Mesothelial cell of epicardium (in vitro differentiated cells): ENCODE measurements at places on chromosomes 16 and 17. TPM values are rescaled to one million over a fixed set of nuclear protein-coding genes. Genes with fewer than 3 reads are reported as not detected.

Gene GAS2L2
- 0.09 to 0.20 TPM (median 0.11 TPM) in 3 replicates for total RNA-seq

- H3K4me3 ChIP-seq = no peak overlapping the region
- no peaks in the 10 kb centered on the region for H3K36me3 ChIP-seq
- peaks cover 3% of the 10 kb centered on the region for H3K27me3 ChIP-seq
- H3K4me1 ChIP-seq = peaks cover 17% of the 10 kb centered on the region
- DNase-seq = no peak
These were observed 10.8 kb upstream of the DRG2 start for GRCh38 chr17:18076936-18077335.

DNA sequence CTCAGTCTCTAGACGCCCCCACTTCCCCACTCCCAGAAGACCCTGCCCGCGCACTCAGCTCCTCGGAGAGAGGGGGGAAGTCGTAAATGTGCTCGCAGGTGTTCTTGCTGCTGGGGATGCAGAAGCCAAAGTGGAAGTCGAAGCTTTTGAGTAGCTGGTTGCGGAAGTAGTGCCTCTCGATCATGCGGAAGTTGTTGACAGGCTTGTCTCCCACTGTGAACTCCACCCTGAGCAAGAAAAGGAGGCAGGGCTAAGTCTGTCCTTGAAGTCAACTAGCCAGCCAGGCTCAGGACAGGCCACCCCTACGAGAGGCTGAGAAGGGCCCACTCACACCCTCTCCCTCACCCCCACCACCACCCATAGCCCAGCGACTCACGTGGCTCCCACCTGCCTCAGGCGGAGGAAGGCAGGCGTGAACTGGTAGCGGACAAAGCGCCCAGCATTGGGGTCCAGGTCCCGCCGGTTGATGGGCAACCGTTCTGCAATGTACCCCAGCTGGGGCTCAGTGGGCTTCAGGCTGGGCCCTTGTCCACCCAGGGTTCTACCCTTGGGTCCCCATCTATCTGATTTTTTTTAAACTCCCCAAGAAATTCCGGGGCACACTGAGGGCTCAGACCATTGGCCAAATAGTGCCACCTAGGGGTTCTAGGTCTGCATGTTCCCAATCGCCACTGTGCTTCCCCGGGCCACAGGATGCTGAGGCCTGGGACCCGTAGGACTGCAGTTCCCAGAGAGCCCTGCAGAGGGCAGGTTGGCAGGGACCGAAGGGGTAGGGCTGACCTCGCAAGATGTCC, 4.6 kb downstream of the UNC119 start:
- H3K4me3 ChIP-seq = no peak overlapping the region
- no peak overlapping the region for H3K27ac ChIP-seq
- peaks cover 26% of the 10 kb centered on the region for H3K4me1 ChIP-seq
- H3K36me3 ChIP-seq = peaks cover 2% of the 10 kb centered on the region
- DNase-seq = peak; percentile 47

DNA sequence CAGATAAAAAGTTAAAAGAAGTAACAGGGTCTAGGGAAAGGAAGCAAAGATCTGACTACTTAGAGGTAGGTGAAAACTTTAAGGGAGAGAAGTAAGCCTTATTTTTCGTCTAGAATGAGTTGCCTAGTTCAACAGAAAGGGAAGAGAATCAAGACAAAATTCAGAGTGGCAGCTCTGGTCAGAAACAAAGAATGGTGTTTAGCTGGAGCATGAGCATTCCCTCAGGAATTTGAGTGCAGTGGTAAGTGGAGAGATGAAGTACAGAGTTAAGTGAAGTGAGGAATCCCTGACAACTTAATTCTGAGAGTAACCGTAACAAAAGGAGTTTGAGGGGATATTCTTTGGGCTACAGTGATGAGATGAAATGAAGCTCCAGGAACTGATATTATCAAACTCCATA, 11.5 kb downstream of the SMG6 start:
- DNase-seq = no peak
- no peaks in the 10 kb centered on the region for H3K4me1 ChIP-seq
- H3K4me3 ChIP-seq = no peak overlapping the region
- H3K27me3 ChIP-seq = no peaks in the 10 kb centered on the region

DNA sequence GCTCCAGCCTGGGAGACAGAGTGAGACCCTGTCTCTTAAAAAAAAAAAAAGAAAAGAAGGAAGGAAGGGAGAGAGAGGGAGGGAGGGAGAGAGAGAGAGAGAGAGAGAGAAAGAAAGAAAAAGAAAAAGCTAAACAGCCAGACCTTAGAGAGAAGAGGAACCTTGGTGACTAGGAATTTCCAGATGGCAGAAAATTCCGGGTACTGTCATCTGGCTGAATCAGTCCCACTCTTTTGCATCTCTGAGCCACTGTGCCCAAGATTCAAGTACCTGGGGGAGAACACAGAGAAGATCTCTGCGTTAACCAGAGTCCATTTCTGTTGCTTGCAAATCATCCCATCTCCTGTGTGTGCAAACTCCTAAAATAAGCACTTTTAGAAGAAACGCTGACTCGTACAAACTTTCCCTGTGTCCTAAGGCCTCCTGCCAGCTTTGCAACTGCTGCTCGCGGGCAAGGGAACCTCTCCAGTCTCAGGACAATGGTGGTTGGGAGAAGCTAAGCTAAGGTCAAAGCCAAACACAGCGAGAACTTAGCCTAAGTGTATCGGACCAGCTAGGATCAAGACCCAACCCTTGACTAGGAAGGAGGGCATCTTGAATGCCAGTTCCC, 18.0 kb downstream of the BMERB1 start:
- peaks cover 28% of the 10 kb centered on the region for H3K27me3 ChIP-seq
- H3K36me3 ChIP-seq = no peaks in the 10 kb centered on the region
- DNase-seq = no peak
- H3K4me3 ChIP-seq = no peak overlapping the region
- H3K27ac ChIP-seq = no peak overlapping the region
- no peaks in the 10 kb centered on the region for H3K4me1 ChIP-seq

Gene PLA2G10
- total RNA-seq = not detected in 3 replicates

DNA sequence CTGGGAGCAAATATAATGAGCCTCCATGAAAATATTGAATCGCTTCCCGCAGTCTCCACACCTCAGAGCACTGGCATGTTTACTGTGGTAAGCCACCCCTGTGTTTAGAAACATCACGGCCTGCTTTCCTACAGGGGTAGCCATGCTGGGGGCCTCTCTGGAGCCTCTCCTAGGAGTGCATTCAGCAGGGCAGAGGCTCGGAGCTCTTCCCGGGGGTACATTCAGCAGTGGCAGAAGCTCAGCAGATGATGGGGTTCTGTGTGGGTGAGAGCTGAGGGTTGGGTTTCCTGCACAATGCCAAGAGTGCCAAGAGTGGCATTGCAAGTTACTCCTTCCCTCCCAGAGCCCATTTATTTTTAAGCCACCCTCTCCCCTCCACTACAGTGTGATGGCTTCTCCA, 386.6 kb downstream of the SEC14L1 start:
- H3K27ac ChIP-seq = no peak overlapping the region
- no peak overlapping the region for H3K4me3 ChIP-seq
- no peaks in the 10 kb centered on the region for H3K36me3 ChIP-seq
- peaks cover 59% of the 10 kb centered on the region for H3K27me3 ChIP-seq
- peaks cover 4% of the 10 kb centered on the region for H3K4me1 ChIP-seq

Gene RPA1
- 91.2 to 98.0 TPM (median 94.2 TPM) in 3 replicates for total RNA-seq

DNA sequence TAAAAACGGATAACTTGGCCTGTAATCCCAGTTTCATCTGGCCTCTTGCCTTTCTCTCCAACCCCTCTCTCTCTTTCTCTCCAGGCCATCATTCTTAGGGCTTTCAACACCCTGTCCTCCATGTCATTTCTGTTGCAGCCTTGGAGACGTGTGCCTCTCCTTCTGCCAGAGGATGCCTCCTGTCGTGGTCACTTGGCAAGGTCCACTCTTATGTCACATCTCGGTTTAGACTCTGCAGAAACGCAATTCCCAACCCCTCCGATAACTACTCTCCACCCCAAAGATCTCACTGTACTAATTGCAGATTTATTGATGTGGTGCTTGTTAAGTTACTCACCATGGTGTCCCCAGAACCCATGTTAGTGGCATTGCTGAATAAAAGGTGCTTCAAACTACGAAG, 787.3 kb upstream of the RBFOX1 start:
- no peaks in the 10 kb centered on the region for H3K4me1 ChIP-seq
- peaks cover 8% of the 10 kb centered on the region for H3K27me3 ChIP-seq
- no peak overlapping the region for H3K27ac ChIP-seq
- H3K36me3 ChIP-seq = no peaks in the 10 kb centered on the region

GRCh38 chr16:20830372-20830771, 24.0 kb downstream of the REXO5 start:
- DNase-seq = no peak
- no peaks in the 10 kb centered on the region for H3K4me1 ChIP-seq
- H3K27ac ChIP-seq = no peak overlapping the region
- H3K36me3 ChIP-seq = peaks cover 21% of the 10 kb centered on the region
- no peak overlapping the region for H3K4me3 ChIP-seq

Gene PRAC2
- 7.3 to 8.5 TPM (median 7.9 TPM) in 3 replicates for total RNA-seq

GRCh38 chr16:65032387-65032786, 89.5 kb downstream of the CDH11 start:
- peaks cover 29% of the 10 kb centered on the region for H3K4me1 ChIP-seq
- H3K36me3 ChIP-seq = no peaks in the 10 kb centered on the region
- DNase-seq = no peak

Gene PKD1
- total RNA-seq = 173 to 183 TPM (median 175 TPM) in 3 replicates

Gene EDC4
- total RNA-seq = 71.7 to 83.4 TPM (median 80.2 TPM) in 3 replicates

Gene STH
- not detected in 3 replicates for total RNA-seq
